ENCODE measurements at places on chromosomes 16 and 17.
A peak's percentile ranks its signal among the peaks of the same experiment; 100 is the strongest.

GRCh38 chr16:68470461-68471150 is 22.3 kb upstream of the SMPD3 start:
- DNase-seq = peak; percentile 90

- no peak for DNase-seq
Measured at GRCh38 chr16:997440-998051, 16.0 kb downstream of the SOX8 start.

- DNase-seq = no peak
Measured at GRCh38 chr17:79463421-79464317, 147.2 kb downstream of the RBFOX3 start.

DNA sequence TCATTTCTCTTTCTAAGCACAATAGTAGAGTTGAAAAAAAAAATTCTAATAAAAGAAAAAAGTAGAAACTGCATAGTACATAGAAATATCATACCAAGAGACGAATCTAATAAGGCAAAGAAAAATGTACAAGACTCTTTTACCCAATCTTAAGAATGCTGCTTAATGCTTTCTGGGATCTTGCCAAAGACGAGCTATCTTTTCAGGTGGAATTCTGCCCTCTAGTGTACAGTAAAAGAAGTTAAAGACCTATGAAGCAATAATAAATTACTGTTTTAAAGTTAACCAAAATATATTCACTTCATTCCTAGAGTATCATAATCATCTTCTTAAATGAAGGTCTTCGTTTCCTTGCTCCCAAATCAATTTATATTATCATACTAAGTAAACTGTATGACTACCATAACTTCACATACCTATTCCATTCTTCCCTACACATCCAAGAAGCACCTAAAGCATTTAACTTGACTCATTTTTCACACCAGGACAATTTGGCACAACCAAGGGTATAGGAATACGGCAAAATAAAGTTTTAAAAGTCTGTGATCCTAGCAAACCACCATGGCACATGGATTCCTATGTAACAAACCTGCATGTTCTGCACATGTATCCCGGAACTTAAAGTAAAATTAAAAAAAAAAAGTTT is 47.7 kb downstream of the CFDP1 start:
- DNase-seq = peak; percentile 93

GRCh38 chr16:88318521-88318920 is 64.2 kb upstream of the ZNF469 start:
- DNase-seq = no peak

- DNase-seq = peak; percentile 84
Measured at GRCh38 chr17:32936894-32937500, 9.0 kb downstream of the TMEM98 start.

GRCh38 chr17:28577466-28577824 is 750 bp upstream of the ALDOC start:
- no peak for DNase-seq

DNA sequence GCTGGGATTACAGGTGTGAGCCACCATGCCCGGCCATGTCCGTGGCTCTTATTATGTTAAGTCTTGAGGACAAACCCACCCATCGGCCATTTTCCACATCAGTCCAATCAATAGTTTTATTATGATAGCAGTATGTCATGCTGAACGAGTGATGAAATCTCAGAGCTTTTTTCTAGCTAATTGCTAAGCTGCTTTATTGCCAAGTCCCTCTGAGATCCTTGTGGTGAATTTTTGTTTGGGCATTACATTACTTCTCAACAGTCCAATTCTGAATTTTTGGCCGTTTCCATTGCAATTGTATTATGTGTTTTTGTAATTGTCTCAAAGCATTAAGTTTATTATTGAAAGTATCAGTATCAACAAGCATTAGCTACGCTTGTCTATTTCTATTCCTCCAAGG is 10.9 kb downstream of the RNF112 start:
- no peak for DNase-seq

GRCh38 chr16:626787-627453 is 3.9 kb upstream of the WFIKKN1 start:
- no peak for DNase-seq

- DNase-seq = no peak
Measured at GRCh38 chr16:59210955-59211541, 476.9 kb upstream of the GOT2 start.

DNA sequence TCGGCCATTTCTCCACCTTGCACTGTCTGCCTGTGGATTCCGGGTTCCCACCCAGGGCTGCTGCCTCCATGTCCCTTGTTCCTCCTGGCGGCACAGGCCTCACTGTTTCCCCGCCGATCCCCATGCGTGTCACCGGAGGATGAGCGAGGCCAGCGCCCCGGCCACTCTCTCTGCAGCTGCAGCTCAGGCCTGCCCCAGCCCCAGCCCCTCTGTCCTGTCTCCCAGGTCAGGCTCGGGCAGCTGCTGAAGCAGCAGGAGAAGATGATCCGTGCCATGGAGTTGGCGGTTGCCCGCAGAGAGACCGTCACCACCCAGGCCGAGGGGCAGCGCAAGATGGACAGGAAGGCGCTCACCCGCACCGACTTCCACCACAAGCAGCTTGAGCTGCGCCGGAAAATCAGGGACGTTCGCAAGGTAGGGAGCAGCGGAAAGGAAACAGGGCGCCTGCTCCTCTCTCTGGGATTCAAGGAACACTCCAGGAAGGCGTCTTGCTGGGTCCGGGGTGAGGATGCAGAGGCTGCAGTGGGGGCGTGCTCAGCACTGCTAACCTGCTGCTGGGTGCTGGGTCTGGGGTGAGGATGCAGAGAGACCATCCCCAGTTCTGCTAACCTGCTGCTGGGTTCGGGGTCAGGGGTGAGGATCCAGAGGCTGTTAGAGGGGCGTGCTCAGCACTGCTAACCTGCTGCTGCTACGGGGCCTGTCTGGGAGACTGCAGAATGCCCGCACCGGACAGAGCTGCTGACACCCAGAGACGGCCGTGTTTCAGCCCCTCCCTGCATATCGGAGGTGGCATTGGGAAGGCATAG is 6.1 kb upstream of the GAA start:
- DNase-seq = no peak

- DNase-seq = peak; percentile 50
Measured at GRCh38 chr17:57295526-57296023, 39.3 kb downstream of the MSI2 start.

DNA sequence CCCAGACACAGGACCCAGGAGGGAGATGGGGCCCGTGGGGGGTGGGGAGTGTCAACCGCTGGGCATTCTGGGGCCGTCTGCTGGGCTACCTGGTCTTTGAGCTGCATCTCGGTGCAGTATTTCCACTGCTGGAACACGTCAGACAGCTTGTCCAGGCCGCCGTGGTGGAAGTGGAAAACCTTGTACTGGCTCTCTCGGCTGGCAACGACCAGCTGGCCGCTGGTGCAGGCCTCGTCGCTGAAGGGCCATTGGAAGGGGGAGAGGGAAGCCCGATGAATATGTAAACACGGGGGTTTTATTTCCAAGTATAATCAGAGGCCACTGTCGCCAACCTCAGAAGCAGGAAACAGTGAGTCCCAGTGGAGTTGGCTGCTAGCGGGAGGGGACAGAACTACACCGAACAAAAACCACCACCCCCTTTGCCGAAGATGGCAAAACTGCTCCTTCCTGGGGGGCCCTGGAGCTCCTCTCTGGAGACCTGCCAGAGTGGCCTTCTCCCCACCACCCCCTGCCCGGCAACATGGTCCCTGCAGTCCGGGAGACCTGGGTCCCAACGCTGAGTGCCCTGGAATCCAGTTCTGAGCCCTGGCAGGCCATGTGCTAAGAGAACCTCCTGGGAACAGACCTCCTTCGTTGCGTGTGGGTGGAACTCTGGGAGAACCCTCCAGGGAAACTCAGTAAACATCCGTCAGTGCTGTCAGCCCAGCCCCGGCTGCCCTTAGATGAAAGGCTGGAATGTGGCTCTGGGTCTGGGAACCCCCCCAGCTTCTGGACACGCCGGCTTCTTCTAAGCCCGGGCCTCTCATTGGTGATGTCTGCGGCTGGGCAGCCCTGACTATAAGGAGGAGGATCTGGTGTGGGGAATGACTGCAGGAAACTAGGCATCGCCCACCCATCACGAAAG is 84.1 kb downstream of the TBC1D16 start:
- DNase-seq = no peak

- peak; percentile 93 for DNase-seq
Measured at GRCh38 chr17:75036643-75037268, 10.0 kb downstream of the ATP5PD start.

GRCh38 chr17:45256114-45256966 is 5.6 kb downstream of the SPATA32 start:
- DNase-seq = peak; percentile 53
